ENCODE measurements at places on chromosomes 6 and 20.

DNA sequence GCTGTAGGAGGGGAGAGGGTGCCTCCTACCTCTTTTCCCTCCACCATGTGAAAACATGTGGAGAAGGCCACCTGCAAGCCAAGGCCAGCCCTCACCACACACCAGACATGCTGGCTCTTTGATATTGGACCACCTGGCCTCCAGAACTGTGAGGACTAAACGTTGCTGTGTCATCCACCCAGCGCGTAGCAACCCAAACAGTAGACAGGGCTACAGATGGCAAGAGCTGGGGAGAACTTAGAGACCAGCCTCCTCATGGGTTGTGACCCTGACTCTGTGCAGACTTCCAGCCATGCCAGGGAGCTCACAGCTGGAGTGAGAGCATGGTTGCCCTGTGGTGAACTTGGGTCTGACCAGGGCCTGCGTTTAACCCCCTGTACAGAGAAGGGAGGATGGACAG lies 195.9 kb upstream of the CST7 start:
- DNase-seq = no peak

DNA sequence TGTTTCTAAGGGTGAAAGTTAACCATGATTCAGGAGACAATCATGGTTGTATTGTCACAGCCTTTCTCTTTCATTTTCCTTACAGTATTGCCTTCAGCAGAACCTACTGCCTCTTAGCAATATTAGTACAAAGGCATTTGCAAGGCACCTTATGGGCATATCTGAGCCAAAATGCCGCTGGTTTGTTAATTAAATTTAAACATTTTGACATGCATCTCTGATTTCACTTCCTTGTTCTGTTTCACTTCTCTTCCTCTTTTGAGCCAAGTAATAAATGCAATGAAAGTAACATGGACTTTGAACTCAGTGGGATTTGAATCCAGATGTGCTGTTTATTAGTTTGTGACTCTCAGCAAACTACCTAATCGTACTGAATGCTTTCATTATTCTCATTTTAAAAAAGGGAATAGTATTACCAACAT lies 467.4 kb upstream of the CITED2 start:
- no peak for DNase-seq

DNA sequence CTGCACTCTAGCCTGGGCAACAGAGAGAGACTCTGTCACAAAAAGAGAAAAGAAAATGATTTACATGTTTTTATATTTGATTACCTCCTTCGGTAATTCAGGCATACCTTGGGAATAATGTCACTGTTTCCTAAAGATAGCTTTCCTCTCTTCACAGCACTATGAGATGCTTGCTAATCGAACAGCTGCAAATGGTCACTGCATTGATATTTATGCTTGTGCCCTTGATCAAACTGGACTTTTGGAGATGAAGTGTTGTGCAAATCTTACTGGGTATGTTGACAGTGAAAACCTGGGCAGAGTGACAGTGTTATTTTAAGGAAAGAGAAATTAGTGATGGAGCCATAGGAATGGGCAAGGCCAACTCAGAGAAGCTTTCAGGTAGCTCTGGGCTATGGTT lies 19.6 kb downstream of the SEC23B start:
- no peak for DNase-seq

- DNase-seq = no peak
Measured at GRCh38 chr20:23111307-23111943, 25.3 kb upstream of the CD93 start.

DNA sequence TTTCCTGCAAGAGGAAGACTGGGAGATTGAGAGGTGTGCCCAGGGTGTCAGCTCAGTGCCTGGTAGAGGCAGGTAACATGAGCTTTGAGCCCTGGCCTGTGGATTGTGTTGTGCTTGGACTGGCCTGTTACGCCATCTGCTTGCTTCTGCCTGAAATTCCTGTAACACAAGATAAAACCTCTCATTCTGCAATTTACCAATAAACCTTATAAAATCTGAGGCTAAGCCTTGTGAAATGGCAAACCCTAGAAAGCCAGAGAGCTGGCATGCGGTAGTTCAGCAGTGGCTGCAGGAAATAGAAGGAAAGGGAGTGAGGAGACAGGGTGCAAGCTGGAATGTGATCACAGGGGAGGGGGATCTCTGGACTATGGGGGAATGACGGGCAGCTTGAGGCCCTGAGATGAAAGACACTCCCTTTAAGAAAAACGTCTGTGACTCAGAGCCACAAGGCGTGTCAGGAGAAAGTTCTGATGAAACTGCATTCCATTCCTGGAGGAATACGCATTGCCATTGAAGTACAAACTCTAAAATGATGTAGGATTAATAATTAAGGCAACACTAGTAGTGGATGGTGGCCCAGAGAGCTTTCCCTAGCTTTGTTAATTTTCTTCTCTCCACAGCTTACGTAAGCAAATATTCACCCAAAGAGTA lies 26.3 kb upstream of the TFAP2A start:
- no peak for DNase-seq

DNA sequence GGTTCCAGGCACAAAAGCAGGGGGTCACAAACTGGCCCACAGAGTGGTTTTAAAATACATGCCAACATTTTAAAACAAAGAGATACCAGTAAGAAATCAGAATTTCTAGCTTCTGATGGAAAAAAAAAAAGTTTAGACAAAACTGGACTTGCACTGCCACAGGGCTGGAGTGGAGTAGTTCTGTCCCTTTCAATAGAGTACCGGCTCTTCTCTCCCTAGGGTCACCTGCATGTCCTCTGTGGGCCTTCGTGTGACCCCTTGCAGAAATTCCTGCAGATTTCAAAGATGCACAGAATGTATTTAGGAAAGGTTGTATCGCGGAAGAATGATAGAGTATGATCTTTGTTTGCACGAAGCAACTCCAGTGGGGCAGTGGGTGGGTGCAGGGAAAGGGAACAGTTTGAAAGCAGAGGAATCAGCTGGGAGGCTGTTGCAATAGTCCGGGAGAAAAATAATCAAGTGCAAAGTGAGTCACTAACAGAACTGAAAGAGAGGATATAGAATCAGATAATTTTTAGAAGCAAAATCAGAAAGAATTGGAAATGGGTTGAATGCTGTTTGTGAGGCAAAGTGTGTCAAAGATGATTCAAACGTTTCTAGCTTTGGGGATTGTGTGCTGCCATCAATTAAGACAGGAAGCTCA lies 97.3 kb upstream of the STXBP5 start:
- no peak for DNase-seq

- no peak for DNase-seq
Measured at GRCh38 chr20:921068-921467, 4.9 kb upstream of the ANGPT4 start.

DNA sequence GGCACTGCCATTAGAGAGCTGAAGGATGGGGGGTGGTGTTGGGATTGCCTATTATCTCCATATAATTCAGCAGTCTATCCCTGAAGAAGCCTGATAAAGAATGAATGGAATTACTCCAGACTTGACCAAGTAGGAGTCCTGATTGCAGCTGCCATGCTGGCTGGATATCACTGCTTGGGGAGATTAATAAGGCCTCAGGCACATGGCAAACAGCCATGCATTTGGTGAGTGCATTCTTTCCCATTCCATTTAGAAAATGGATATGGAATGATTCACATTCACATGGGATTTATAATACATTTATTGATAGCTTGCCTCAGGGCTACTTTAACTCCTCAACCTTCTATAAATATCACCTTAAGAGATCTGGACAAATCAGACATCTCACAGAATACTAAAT lies 49.6 kb upstream of the HLA-A start:
- no peak for DNase-seq

GRCh38 chr6:24838081-24838480 lies 39.4 kb upstream of the ARMH2 start:
- no peak for DNase-seq

- DNase-seq = no peak
Measured at GRCh38 chr20:47723322-47723721, 62.0 kb downstream of the SULF2 start.

- DNase-seq = no peak
Measured at GRCh38 chr20:57420571-57421252, 29.5 kb downstream of the RBM38 start.

DNA sequence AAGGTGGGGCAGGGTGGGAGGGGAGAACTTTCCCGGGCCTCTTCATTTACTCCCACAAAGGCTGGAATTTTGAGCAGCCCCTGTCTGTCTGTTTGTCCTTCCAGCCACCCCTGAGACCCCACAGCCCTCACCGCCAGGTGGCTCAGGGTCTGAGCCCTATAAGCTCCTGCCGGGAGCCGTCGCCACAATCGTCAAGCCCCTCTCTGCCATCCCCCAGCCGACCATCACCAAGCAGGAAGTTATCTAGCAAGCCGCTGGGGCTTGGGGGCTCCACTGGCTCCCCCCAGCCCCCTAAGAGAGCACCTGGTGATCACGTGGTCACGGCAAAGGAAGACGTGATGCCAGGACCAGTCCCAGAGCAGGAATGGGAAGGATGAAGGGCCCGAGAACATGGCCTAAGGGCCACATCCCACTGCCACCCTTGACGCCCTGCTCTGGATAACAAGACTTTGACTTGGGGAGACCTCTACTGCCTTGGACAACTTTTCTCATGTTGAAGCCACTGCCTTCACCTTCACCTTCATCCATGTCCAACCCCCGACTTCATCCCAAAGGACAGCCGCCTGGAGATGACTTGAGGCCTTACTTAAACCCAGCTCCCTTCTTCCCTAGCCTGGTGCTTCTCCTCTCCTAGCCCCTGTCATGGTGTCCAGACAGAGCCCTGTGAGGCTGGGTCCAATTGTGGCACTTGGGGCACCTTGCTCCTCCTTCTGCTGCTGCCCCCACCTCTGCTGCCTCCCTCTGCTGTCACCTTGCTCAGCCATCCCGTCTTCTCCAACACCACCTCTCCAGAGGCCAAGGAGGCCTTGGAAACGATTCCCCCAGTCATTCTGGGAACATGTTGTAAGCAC lies 46.0 kb upstream of the TTPAL start:
- no peak for DNase-seq

DNA sequence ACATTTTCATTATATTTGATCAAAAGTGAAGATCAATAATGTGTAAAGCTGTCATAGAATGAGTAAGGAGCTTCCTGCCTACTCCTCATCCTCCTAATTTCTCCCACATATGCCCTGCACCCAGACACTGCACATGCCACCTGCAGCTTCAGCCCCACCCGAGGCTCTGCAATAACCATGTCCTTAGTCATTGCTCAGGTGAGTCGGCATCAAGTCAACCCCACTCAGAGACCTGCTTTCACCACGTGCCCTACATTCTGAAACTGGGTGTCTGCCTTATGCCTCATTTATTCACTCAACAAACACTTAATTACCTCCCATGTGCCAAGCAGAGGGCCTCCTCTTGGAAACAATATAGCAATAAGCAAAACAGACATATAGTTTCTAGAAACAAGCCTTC lies 15.4 kb upstream of the TNFAIP3 start:
- DNase-seq = no peak

- no peak for DNase-seq
Measured at GRCh38 chr6:39171489-39172376, 56.7 kb upstream of the SAYSD1 start.

- DNase-seq = no peak
Measured at GRCh38 chr20:46458866-46459750, 52.7 kb upstream of the ELMO2 start.

DNA sequence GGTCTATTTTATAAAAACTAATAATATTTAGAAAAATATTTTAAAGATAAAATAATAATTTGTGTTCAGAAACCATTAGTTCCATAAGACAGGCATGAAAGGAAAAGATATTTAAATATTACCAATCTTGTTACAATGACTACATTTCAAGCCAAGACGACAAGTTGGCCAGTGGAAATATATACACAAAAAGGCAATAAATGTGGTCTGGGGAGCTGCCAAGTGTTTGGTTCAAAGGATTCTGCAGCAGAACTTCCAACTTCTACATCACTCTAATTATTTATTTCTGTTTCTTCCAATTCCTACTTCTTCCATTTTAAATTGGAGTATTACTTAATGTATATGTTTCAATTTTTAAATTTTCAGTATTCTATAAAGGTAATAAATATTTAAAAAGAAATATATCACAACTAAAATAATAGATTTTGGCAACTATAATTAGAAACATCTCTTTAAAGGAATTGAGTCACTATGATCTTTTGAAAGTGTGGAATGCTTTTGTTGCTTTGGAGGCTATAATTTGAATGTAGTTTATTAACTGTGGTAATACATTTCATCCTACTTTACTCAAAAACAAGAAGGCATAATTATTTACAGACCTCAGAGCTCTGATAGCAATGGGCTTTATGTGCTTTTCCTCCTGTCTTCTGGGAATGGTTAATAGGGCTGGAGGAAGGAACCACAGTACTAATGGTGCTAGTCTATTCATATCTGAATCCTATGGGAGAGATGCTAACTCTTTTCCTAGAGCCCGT lies 129.7 kb upstream of the FAM184A start:
- no peak for DNase-seq

DNA sequence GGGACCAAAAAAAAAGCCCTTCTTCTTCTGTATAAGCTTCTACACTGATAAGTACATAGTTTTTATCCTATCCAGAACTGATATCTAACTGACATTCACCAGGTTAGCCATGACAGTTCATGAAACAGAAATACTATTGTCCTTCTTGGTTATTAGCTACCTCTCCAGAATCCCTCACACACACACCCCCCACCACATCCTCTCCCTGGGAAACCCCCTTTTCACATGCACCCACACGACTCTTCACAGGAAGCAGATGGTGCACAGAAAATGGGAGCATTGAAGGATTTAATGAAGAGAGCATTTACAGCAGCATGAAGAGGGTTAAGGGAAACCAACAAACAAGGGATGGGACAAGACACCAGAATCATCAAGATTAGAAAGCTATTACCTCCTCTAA lies 88.9 kb downstream of the FHL5 start:
- DNase-seq = no peak

Measured in activated T-helper 1 cell treated with anti-CD3 and anti-CD28 coated beads, Interleukin-2, amount 50 U/mL, for 16 hours (primary cell).